ENCODE measurements at places on chromosomes 5 and 9.
A peak's percentile ranks its signal among the peaks of the same experiment; 100 is the strongest.

DNA sequence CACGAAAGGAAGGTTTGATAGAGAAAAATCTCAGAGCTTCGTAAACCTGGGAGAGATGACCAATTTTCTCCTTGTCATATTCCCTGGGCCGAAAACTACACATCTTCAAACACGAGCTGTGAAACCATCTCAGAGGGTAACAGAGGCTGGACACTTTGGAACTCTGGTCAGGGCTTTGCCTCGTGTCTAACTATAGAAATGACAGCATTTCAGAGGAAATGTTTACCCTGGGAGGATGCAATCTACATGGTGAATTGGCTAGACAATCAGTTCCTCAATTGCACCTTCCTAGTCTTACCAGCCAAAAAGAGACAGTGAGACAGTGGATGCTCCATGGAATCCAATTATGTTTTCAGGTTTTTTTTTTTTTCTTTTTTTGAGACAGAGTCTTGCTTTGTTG lies 108.6 kb upstream of the PPP1R2B start:
- DNase-seq, result no peak

GRCh38 chr5:127757576-127757975 lies 54.4 kb downstream of the CCDC192 start:
- DNase-seq, result no peak

- DNase-seq, result no peak
These were observed 56.1 kb downstream of the ANKRD55 start for GRCh38 chr5:56176871-56177533.

DNA sequence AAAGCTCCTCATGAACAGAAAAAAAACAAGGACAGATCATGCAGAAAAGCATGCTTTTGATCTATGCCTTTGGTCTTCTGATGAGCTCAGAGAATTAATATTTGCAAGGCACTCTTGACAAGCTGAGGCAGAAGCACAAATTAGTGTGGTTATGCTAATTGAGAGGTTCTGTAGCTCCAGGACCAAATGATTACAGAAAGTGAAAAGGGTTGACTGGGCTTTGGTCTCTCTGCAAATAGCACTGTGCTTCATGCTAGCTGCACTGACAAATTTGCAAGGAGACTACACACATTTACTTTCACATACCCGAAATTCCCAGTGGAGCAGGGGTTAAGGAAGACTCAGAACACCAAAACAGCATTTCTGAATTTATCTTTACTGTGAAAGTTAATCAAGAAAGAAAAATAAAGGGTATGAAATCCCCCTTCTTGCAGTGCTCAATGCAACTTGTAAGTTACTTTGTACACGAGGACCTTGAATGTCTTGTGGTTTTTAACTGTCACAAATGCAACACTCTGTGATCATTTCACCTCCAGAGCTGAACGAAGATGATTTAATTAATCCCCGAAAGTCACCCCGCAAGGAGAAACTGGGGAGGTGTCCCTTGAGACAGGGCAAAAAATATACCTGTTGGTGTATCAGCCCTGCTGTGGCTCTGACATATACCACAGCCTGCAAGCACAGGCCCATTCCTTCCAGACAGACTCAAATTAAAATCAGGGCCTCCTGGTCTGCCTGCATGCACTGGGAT lies 11.9 kb downstream of the RAPGEF1 start:
- DNase-seq, result no peak

DNA sequence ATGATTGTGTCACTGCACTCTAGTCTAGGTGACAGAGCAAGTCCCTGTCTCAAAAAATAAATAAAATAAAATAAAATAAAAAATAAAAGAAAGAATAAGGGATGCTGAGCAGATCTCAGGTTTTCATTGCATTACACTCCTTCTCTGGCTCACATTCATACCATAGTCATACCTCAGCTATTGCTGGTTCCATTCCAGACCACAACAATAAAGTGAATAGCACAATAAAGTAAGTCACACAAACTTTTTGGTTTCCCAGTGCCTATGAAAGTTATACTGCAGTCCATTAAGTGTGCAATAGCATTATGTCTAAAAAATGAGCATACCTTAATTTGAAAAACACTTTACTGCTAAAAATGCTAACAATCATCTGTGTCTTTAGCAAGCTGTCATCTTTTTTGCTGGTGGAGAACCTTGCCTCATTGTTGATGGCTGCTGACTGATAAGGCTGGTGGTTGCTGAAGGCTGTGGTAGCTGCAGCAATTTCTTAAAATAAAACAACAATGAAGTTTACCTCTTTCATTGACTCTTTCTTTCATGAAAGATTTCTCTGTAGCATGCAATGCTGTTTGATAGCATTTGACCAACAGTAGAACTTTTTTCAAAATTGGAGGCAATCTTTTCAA lies 415.7 kb downstream of the ZNF608 start:
- no peak for DNase-seq

- DNase-seq, result no peak
These were observed 7.5 kb downstream of the TDRD7 start for GRCh38 chr9:97419309-97419867.

GRCh38 chr5:95895771-95896170 lies 65.9 kb downstream of the ELL2 start:
- no peak for DNase-seq

- no peak for DNase-seq
These were observed 35.9 kb downstream of the SLC12A7 start for GRCh38 chr5:1075931-1076330.

- no peak for DNase-seq
These were observed 13.7 kb downstream of the TUT7 start for GRCh38 chr9:86340356-86341006.

DNA sequence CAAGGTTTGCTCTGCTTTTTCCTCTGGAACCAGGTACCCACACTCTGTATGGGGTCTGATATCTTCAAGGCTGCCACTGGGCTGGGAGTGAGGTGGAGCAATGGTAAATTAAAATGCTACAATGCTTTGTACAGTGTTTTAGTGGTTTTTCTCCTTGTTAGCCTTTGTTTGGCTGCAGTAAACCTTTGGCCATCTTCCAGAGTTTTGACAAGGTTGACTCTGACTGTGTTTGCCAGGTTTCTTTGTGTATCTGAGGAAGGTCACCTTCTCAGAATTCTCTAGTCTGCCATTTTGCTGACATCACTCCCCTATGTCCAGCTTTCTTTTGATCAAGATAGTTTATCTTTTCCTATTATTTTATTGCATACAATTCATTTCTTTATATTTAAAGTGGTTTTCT lies 11.2 kb downstream of the SPATA31D1 start:
- peak; percentile 2 for DNase-seq

- no peak for DNase-seq
These were observed 135.5 kb upstream of the PRLR start for GRCh38 chr5:35365758-35366157.

- DNase-seq, result no peak
These were observed 175.6 kb downstream of the HSD17B3 start for GRCh38 chr9:96126321-96126881.

- no peak for DNase-seq
These were observed 16.6 kb upstream of the MLANA start for GRCh38 chr9:5874048-5874447.

DNA sequence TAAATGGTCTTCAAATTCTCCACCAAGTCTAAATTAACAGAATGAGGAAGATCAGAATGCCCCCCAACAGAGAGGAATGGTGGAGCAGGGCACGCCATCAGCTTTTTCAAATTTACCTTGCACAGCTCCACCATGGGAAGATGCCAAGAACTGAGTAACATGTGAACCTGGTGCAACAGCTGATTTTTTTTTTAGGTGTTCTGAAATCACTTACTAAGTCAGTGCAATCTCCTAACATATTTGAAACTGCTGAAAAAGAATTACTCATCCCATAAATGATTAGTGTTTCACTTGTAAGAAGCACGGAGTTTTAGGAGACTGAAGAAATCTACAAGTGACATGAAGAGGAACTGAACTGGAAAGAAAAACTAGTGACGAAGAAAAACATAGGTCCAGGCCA lies 5.1 kb downstream of the TMEM245 start:
- no peak for DNase-seq

DNA sequence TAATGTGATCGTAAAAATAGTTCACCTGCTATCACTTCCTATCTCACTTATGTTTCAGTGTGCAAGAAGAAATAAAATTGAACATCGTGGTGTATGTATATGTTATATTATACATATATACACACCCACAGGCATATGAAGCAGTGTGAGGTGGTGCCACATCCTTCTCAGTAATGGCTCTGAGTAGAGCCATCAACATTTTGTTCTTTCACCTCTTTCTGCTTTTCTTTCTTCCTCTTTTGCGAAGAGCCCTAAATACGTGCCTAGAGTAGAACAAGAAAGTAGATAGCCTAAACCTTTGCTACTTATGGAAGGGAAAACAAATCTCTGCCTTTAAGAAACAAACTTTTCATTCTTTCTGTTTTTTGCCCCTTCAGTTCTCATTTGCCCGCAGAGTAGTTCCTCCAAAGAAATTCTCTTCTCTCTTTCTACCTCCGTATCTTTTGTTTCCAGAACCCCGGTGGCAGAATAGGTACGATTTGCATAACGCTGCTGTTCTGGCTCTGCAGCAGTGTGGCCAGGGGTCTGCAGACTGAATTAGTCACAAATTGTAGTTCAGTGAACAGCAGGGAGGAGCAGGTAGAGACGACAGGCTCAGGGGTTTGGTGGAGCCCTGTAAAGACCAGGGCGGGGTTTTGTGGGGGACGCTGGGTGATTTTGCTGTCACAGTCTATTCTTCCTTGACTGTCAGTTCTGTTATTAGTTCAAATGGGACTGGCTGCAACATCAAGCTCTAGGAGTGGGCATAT lies 40.5 kb upstream of the PJA2 start:
- no peak for DNase-seq

DNA sequence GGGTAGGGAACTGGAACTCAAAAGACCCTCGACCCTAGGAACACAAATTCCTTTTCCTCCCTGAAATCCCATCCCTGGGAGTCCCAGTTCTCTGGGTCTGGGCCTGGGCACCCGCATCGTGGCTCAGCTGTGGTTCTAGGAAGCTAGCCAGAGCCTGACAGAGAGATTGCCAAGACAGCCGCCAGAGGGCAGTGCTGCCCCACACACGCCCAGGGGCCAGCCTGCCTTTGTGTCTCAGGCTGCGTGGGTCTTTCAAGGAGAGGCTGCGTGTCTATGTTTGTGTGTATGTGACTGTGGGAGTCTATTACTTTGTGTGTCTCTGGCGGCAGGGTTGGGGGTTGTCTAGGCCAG lies 32.0 kb upstream of the TTLL11 start:
- DNase-seq, result peak; percentile 64

DNA sequence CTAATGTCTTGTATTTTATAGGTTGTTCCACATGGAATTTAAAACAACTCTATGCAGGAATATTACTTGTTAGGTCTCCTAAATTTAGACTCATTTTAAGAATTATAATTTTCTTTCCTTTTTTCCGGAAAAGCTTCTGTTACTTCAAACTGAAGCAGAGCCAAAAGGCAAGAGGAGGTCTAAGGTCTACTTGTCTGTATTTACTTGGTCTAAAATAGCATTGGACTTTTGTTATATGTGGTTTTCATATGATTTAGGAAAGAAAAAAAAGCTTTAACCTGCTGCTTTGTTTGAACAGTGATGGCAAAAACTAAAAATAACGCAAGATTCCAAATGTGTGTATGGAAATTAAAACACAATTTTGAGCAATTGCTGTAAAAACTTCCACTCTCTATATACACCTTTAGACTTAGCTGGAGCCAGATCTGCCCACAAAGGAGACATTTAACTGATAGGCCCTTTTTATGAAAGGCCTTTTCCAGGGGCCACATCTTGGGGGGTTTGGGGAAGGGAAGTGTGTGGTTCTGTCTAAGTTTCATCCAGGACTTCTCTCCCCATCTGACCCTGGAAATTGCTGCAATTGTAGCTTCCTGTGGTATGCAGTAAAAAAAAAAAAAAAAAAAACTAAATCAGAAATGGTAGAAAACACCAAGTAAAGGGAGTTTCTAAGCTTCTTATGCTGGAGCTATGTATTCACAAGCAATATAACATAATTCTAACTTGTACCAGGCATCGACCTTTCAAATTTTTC lies 307.7 kb upstream of the MEF2C start:
- no peak for DNase-seq

DNA sequence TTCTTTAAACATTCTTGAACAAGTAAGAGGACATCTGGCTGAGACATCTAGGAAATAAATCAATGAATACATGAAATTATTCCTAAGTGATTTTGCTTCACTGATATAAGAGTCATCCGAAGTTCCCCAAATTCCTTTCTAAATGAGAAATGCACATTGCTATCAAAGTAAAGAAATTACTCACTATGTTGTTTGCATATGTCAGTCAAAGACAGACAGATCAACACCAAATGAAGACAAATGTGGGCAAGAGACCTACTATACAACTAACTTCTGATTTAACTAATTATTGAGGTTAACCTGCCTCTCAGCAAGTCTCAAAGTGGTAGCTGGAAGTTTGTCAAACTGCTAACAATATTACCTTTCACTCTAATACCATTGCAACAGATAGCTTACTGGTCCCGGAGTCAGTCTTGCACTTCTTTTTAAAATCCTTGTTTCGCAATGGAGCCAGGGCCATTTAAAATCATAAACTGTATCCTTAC lies 13.2 kb downstream of the TUT7 start:
- DNase-seq, result no peak

DNA sequence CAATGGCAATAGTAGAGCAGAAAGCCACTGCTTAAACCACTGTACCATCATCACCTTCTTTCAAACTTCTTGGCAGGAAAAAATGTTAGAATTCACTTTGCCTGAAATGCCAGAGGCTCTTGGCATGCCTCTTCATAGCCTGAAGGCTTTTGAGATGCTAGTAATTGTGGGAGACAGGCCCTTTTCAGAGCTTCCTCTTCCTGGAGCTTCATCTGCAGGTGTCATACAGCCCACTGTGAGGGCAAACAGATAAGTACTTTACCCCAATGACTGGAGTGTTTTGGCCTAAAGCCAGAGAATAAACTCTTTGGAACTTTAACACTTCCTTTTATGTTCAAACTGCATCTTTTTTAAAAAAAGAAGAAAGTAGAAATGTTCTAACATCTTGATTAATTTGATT lies 81.3 kb upstream of the TMEM171 start:
- DNase-seq, result peak; percentile 0

DNA sequence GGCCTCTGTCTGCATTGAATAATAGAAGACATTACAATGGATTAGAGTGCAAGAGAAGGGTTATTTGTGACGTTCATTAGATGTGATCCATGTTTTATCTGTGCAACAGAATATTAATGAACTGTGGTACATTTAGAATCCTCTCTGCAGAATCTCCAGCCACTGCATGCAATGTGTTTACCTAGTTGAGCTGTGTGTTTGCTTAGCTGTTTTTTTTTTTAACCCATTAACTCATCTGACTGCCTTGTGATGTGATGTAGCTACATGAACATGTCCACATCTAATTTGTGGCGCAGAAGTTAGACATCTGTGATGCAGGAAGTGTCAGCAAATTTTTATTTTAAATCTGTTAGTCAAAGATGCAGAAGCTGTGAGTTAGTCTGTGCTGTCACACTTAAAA lies 236.9 kb downstream of the CD180 start:
- no peak for DNase-seq

Data from NCI-H1105 (cell line).